ENCODE measurements at places on chromosomes 3 and 15.

DNA sequence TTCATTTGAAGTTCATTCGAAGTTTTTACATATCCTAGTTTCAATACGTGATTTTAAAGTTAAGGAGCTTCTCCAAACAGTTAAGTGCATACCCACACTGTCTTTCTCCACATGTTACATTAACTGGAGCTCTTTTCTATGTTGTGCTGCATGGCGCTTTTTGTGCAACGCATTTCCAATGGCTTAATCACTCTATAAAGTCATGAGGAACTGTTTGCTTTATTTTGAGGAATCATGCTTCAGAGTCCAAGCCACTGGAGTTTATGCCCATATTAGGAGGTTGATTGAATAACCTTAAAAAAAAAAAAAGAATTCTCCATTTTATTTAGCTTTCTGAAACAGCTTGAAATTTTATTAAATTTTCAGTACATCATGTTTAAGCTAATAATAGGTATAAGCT lies 109.4 kb upstream of the MBNL1 start:
- DNase-seq: peak; percentile 73

GRCh38 chr3:149310796-149311534 lies 22.5 kb downstream of the TM4SF18 start:
- no peak for DNase-seq

DNA sequence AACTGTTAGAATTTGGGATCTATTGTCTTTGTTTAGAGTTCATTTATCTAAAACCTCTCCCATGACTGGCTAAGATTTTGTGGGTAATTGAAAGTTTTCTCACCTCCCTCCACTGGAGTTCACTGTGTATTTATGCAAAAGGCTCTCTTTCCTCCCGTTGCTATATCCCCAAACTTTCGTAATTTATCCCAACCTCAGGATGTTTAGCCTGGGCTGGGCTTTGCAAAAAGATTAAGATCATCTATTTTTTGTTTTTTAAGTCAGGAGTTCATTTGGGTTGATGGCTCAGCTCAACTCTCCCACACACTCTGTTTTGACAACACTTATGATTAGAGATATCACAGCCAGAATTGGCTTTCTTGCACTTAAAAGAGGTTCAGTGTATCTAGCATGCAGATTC lies 27.0 kb downstream of the SUCNR1 start:
- no peak for DNase-seq

DNA sequence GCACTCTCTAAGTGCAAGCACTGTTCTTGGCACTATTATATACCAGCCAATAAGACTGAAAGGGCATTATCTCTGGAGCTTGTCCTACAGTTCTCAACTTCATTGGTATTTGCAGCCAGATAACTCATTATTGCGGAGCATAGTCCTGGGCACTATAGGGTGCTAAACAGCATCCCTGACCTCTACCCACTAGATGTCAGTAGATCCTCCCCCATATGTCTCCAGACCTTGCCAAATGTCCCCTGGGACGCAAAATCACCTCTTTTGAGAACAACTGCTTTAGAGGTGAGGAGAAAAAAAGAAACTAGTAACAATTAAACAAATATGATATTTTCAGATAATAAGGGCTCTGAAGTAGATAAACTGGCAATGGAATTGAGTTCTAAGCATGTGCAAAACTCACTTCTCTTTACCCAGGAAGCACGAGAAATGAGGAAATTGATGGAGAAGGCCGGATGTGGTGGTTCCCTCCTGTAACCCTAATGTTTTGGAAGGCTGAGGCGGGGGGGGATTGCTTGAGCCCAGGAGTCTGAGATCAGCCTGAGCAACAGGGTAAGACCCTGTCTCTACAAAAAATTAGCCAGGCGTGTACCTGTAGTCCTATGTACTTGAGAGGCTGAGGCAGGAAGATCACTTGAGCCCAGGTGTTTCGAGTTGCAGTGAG lies 61.4 kb downstream of the FRMD4B start:
- no peak for DNase-seq

Measured in fibroblast of skin of left quadriceps (primary cell).